ENCODE measurements at places on chromosomes 7 and 10.
A peak's percentile ranks its signal among the peaks of the same experiment; 100 is the strongest.

- H3K4me3 ChIP-seq = peak within 1 kb of the TSS; percentile 91
- no peaks in the 10 kb centered on the region for H3K27me3 ChIP-seq
- H3K36me3 ChIP-seq = peaks cover 8% of the 10 kb centered on the region
- DNase-seq = peak; percentile 18
- peaks cover 57% of the 10 kb centered on the region for H3K4me1 ChIP-seq
Observed at GRCh38 chr10:104254493-104255310, at the start of gene GSTO1. Gene GSTO1, plus strand, starts transcription at chr10:104254892. Its CDS starts 37 bp downstream, at chr10:104254929.

GRCh38 chr7:121831351-121831750 is 41.6 kb upstream of the PTPRZ1 start:
- DNase-seq = no peak
- no peaks in the 10 kb centered on the region for H3K36me3 ChIP-seq
- no peaks in the 10 kb centered on the region for H3K4me1 ChIP-seq
- H3K27ac ChIP-seq = no peak overlapping the region

DNA sequence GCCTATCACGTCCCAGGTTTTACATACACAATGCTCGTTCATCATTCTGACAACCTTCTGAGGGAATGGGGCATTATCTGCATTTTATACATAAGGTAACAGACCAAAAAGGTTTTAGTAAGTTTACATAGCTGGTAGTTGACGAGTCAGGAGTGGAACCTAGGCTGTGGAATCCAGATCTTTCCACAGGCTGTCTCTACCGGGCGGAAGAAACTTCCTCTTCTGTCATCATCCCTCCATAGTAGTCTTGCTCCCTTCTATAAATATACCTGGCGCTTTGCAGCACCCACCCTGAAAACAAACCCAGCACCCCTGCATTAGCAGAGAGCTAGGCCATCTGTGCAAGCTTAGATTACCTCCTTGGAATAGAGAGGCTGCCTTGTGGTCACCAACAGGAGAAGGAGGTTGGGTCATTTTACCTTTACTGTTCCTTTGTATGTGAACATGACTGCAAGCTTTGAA is 1.3 kb downstream of the TSPAN13 start:
- peak overlapping the region; percentile 95 for H3K27ac ChIP-seq
- peak overlapping the region; percentile 88 for H3K4me3 ChIP-seq
- peaks cover 6% of the 10 kb centered on the region for H3K36me3 ChIP-seq
- no peaks in the 10 kb centered on the region for H3K27me3 ChIP-seq

GRCh38 chr10:101895781-101896180 is 52.2 kb upstream of the KCNIP2 start:
- DNase-seq = no peak
- H3K27ac ChIP-seq = no peak overlapping the region
- peaks cover 1% of the 10 kb centered on the region for H3K36me3 ChIP-seq
- H3K27me3 ChIP-seq = no peaks in the 10 kb centered on the region
- H3K4me3 ChIP-seq = no peak overlapping the region

GRCh38 chr7:130293521-130293920 is 560 bp downstream of the CPA4 start:
- no peak for DNase-seq
- H3K27ac ChIP-seq = no peak overlapping the region
- peaks cover 2% of the 10 kb centered on the region for H3K27me3 ChIP-seq
- no peak overlapping the region for H3K4me3 ChIP-seq

- no peak overlapping the region for H3K4me3 ChIP-seq
- no peaks in the 10 kb centered on the region for H3K4me1 ChIP-seq
- H3K36me3 ChIP-seq = no peaks in the 10 kb centered on the region
- peaks cover 5% of the 10 kb centered on the region for H3K27me3 ChIP-seq
- H3K27ac ChIP-seq = no peak overlapping the region
Observed at GRCh38 chr10:48813291-48813690, 126.3 kb downstream of the LRRC18 start.
